Kasumi-1 (cell line): ENCODE measurements at places on chromosomes 12 and 14.

GRCh38 chr14:106843951-106844483, 1317.6 kb downstream of the TMEM121 start:
- DNase-seq: peak; percentile 94

DNA sequence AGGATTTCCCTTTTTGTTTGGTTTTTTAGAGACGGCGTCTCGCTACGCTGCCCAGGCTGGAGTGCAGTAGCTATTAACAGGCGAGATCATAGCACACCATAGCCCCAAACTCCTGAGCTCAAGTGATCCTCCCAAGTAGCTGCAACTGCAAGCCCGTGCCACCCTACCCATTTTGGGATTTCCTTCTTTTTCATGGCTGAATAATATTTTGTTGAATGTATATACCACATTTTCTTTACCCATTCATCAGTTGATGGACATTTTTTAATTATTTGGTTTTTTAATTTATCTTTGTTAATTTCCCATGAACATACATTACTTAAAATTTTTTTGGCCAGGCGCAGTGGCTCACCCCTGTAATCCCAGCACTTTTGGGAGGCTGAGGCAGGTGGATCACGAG, 15.2 kb downstream of the PITPNM2 start:
- DNase-seq: no peak

GRCh38 chr12:100141998-100142850, 450 bp downstream of the BLTP3B start:
- DNase-seq: peak; percentile 64

GRCh38 chr12:108594-108993, 42.0 kb downstream of the IQSEC3 start:
- DNase-seq: no peak

DNA sequence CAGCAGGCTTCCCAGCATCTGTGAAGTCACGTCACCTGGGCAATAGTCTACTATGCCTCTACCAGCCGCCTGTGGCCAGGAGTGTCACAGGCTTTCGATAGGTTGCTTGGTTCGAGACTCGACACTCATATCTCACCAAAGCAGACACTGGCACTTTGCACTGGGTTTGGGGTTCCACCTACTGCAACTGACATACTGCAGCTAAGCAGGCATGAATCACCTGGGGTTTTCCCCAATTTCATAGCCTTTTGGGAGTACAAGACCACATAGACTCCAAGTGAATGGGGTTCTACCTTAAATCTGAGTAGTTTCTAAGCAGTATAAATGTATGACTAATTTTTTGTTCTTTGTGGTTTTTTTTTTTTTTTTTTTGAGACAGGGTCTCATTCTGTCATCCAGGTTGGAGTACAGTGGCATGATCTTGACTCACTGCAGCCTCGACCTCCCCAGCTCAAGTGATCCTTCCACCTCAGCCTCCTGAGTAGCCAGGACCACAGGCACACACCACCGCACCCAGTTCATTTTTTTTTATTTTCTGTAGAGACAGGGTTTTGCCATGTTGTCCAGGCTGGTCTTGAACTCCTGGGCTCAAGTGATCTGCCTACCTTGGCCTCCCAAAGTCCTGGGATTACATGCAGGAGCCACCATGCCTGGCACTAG, 32.1 kb downstream of the DMAC2L start:
- DNase-seq: no peak

GRCh38 chr14:79809849-79810612, 401.3 kb downstream of the DIO2 start:
- peak; percentile 49 for DNase-seq

- peak; percentile 88 for DNase-seq
Measured at GRCh38 chr14:103418481-103418818, 33.2 kb downstream of the MARK3 start.

GRCh38 chr12:71710276-71711125, 24.6 kb downstream of the TMEM19 start:
- DNase-seq: no peak

GRCh38 chr12:94760786-94761185, 110.4 kb upstream of the TMCC3 start:
- no peak for DNase-seq

DNA sequence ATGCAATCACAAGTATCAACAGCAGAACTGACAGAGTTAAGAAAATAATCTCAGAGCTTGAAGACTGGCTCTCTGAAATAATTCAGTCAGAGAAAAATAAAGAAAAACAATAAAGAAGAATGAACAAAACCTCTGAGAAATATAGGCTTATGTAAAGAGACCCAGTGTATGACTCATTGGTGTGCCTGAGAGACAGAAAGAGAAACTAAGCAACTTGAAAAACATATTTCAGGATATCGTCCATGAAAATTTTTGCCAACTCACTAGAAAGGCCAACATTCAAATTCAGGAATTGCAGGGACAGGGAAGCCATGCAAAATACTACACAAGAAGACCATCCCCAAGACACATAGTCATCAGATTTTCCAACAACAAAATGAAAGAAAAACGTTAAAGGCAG, 56.2 kb downstream of the APOBEC1 start:
- DNase-seq: no peak
